ENCODE measurements at places on chromosomes 4 and X.

DNA sequence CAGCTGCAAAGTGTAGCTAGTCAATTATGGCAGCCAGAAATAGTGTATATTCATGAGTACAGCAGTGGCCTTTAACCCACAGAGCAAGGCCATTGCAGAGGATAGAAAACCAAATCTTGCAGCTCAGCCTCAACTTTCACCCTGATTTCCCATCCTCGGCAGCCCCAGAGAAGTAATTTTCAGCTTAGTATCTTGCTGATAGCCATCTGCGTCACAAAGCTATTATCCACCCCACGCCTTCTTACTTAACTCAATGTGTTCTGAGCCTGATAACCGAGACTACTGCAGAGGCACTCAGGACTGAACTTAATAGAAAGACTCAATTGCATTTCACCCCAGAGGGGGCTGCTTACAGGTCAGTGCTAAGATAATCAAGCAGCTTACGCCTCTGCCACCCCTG is 174.5 kb upstream of the MAOA start:
- DNase-seq, result no peak

GRCh38 chrX:12497832-12498591 is 293.2 kb upstream of the PRPS2 start:
- DNase-seq, result no peak

DNA sequence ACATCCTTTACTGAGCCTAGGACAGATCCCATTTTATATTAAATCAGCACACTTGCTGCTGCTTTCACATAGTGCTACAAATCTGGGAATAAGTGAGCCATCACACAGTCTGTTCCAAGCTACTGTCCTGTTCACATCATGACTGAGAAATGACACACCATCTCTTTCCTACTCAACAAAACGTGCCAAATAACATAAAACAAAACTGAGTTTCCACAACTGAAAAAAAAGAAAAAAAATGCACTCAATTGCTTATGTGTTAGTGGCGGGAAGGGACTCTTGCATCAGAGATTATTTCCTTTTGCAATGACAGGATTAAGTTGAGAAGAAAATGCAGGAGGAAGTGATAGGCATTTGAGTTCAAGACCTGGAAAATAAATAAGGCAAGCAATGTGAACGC is 109.0 kb downstream of the SHROOM4 start:
- DNase-seq, result no peak

- DNase-seq, result no peak
These were observed at the start of gene BMPR1B for GRCh38 chr4:94757192-94758140. BMPR1B (plus strand) TSS chr4:94757955; CDS start chr4:95104425, 346,470 bp downstream.

GRCh38 chr4:106056914-106057313 is 161.6 kb downstream of the NPNT start:
- DNase-seq, result no peak

DNA sequence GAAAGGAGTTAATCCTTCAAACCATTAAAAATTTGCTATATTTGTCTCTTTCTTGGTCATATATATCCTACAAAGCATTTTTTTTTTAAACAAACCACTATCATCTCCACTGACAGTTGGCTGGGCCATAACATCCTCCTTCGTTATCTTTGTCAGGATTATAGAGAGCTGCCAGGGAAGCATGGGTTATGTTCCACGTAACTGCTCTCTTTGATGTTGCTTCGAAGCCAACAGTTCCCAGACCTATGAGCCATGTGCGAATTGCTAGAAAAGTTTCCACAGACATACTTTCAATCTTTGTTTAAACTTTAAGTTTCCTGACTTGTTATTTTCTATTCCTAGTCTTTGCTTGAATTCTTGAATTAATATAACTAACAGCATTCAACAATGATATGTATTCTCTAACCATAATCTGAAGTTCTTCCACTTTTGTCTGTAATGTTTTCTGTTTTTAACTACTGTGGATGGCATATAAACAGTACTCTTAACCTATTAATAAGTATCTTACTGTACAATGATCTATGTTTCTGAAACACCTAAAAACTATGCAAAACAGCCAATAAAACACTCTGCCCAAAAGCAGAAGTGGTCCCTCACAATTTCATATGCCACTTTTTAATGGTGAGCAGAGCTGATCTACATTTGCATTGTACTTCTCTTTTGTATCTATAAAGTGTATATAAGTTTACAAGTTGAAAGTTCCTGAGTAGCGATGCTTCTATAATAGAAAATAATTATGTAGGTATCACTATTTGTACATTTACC is 37.9 kb downstream of the EREG start:
- DNase-seq, result no peak

- DNase-seq, result no peak
These were observed 3.4 kb upstream of the MRPL1 start for GRCh38 chr4:77859256-77859655.

All from cerebellar nuclear complex (tissue), 1 donor.